Central memory CD4-positive, alpha-beta T cell (primary cell): ENCODE measurements at places on chromosomes 5 and 9.

DNA sequence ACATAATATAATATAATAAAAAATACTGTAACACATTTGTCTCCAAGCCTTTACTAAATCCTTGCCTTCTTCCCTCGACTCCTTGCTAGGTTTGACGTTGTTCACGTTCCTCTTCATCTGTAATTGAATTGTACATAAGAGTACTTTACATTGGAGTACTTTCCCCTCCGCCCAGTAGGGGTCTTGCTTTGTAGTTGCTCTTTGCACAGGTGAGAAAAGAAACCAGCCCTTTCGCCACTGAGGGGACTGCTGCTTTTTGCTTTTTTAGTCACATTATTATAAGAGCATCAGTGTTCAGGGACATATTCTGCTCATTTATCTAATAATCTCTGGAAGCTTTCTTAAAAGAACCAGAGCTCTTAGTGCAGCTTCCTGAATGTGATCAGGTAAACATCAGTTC, 115.0 kb downstream of the CETN3 start:
- DNase-seq, result no peak

DNA sequence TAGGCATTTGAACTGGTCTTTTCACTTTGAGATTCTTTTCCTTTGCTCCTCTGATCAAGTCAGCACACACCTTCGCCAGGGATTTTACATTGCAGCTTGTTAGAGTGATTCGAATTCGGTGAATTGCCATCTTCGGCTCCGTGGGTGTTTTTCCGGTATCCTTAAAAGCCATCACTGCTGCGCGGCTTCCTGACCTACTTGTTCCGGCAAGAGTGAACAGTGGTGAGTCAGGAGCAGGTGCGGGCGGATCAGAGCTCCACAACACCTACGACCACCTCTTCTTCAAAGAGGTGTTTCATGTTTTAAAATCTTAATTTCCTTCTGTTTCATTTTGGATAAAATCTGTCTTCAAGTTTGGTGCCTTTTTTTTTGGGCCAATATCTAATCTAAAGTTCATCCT, 134.6 kb downstream of the TMC1 start:
- no peak for DNase-seq

DNA sequence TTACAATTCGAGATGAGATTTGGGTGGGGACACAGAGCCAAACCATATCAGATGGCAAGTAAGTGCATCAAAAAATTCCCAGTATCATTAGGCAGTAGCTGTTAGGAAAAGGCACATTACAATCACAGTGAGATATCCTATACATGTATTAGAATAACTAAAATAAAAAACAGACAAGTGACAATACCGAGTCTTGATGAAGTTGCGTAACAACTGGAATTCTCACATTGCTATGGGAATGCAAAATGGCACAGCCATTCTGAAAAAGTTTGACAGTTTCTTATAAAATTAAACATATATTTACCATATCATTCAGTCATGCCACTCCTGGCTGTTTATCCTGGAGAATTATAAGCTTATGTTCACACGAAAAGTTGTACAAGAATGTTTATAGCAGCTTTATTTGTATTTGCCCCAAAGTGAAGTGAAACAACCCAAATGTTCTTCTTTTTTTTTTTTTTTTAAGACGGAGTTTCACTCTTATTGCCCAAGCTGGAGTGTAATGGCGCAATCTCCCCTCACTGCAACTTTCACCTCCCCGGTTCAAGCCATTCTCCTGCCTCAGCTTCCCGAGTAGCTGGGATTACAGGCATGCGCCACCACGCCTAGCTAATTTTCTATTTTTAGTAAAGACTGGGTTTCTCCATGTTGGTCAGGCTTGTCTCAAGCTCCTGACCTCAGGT, 93.1 kb upstream of the TLE1 start:
- no peak for DNase-seq

DNA sequence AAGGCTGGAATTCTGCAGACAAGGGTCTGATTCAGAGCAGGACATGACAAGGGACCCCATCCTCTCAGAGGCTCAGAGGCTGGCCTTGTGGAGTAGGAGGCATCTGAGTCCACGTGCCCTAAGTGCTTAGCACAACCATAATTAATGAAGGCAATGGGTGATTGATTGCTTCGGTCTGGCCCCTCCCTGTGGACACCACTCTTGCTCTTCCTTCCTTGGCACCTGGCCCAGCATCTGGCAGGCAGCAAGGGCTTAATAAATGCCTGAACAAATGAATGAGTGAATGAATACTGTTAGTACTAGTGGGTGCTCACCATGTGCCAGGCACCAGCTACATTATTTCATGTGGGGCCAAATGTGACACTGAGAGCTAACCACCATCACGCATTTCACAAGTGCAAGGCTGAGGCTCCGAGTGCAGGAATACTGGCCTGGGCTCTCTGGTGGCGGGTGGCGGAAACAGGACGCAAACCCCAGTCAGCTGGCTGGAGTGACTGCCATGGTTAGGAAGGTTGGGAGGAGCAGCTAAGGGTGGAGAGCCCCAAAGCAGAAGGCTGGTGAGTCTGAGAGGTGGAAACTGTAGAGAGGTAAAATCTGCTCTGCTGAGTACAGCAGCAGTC, 53.6 kb downstream of the ASS1 start:
- no peak for DNase-seq

DNA sequence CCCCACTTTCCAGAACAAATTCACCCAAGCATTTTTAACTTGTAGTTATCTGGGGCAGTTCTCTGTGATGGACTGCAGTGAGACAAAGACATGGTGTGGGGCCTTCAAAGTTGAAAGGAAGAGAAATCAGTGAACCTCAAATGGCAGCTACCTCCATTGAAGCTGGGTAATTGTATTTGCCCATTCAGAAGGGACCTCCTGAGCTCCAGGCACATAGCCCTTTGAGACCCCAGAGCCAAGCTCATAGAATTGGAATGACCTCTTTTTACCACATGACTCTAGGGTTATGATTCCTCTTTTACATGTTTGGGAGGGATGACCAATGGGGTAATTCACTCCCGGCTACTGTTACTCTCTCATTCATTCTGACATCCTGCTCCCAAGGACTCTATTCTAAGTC, 368.4 kb upstream of the ITGA1 start:
- DNase-seq, result no peak

DNA sequence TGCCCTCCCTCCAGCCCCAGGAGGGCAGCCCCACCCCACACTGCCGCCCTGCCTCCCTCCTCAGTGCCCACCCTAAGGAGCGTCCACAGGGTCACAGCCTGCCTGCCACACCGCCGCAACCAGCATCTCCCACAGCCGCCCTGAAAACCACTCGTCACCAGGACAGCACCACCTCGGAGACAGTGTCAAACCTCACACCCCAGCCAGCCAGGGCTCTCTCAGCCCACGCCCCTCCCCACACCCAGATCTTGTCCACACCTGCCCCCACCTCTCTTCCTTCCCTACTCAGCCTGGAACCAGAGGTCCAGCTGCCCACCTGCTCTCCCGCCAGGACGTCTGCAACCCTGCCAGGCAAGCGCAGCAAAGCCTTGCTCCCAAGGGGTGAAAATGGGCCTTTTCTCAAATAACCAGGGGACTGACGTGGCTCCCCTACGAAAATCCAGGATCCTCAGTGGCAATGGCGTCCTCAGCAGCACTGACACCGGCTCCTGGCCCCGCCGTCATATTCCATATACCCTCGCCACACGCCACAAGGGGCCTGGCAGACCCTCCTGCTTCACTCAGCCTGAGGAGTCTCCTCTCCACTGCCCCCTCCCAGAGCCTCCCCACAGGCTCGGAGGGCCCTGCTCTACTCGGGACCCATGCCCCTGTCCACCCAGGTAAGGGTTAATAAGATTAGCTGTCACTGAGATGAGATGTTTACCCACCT, 71.0 kb upstream of the ADAMTS2 start:
- DNase-seq, result no peak

DNA sequence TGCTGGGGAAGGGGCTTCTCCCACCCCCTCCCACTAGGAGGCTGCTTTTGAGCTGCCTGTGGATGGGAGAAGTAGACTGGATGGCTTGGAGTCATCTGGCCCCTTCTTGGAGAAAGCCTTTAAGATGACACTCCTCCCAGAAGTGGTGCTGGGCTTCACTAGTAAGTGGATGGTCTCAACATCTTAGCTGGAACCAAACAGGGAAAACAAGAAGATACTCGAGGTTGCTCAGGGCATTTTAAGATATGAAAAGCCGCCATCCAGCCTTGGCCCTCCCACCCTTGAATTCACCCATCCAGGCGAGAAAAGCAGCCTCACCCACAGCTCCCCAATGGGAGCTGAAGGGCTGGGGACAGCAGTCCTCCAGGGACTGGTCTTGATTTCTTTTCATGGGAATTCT, 7.8 kb upstream of the SMIM32 start:
- no peak for DNase-seq

- no peak for DNase-seq
Measured at GRCh38 chr5:152514827-152515397, 109.8 kb upstream of the NMUR2 start.

DNA sequence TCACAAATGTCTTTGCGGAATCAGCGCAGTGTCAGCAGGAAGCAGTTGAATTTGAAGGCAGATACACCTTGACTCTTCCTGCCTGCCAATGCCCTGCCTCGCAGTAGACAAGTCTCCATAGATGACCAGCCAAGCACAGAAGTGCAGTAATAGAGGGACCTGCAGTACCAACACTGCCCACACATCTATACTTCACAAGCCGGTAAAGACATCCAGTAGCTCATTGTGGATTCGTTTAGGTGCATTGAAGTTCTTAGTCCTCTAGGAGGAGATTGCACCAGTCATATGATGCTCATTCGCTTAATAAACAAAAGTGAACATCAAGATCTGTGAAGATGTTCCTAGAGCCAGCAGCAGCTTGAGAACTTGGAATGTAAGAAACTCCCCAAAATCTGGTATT, 7.1 kb upstream of the IFNA2 start:
- DNase-seq, result no peak
